Stimulated activated CD8-positive, alpha-beta memory T cell treated with anti-CD3 and anti-CD28 coated beads, Interleukin-4, amount 100 ng/mL, for 1 hour (primary cell): ENCODE measurements at places on chromosomes 16 and 17.

DNA sequence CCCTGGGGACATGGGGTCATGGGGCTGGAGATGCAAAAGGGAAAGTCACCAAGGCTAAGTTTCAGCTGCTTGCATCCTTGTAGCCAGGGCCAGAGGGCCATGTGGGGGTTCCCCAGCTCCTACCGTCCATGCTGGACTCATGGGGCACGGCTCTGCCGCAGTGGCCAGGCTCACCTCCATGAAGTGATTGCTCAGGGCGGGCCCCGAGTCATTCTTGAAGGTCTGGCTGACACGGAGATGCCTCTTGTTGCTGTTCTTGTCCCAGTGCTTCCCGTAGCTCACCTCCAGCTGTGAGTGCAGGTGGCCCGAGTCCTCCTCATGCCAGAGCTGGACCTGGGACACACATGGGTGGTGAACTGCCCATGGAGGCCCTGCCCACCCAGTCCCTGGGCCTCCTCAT, 114.5 kb downstream of the RMI2 start:
- no peak for DNase-seq

- DNase-seq, result no peak
Measured at GRCh38 chr16:67163164-67163998, 1.2 kb upstream of the HSF4 start.

DNA sequence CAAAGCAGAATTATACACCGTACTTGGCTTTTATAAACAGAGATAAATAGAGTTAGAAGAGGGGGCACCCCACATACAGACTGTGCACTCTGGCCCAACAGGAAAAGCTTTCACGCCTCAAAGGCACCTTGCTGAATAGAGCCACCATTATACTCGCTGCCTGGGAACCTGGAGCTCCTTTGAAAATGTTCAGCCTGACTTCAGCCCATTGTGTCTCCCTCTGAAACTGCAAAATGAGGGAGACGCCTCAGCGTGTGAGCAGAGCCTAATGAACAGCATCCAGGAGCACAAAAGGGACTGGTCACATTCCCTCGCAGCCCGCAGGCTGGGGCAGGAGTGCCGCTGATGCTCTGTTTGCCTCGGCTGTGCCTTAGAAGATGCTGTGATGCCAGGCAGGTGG, 46.3 kb downstream of the ABCC12 start:
- DNase-seq, result no peak

- DNase-seq, result no peak
Measured at GRCh38 chr16:49158029-49158642, 123.5 kb downstream of the CBLN1 start.

GRCh38 chr16:57761301-57761700, 25.7 kb downstream of the KATNB1 start:
- DNase-seq, result no peak

GRCh38 chr17:16939606-16940115, 32.3 kb downstream of the TNFRSF13B start:
- DNase-seq, result no peak

DNA sequence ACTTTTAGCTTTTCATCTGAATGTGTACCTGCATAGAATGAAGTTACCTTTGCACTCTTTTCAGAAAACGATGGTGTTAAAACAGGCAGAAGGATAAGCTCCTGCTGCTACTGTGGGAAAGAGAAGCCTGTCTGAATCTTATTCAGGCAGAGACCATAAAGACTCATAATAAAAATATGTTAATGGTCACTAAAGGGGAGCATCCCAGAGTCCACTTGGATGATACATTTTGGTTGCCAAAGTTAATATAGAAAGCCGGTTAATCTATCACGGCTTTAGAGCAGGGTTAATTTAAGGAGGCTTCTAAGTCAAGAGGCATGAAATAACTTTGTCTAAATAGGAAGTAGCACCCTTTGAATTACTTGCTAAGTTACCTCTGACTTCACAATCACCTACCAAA, 2.9 kb downstream of the MARCHF10 start:
- no peak for DNase-seq

GRCh38 chr17:78330570-78331224, 29.2 kb downstream of the SOCS3 start:
- no peak for DNase-seq

DNA sequence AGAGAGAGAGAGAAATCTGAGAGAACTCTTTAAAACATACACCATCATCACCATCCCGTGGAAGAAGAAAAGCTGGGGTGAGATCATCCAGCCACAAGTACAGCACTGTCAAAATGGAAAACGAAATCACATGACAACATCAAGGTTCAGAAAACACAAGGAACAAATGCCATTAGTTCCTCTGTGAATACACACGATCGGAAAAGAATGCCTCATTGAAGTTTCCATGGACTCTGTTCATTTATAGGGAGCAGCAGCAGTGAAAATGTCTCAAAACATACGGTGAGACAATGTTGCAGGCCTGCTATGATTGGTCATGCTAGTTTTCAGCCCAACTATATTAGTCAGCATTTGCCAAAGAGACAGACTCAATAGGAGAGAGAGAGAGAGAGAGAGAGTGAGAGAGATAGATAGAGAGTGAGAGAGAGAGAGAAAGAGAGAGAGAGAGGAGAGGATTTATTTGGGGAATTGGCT, 4.4 kb downstream of the CFAP97D1 start:
- DNase-seq, result no peak

- no peak for DNase-seq
Measured at GRCh38 chr17:78527345-78527744, 49.9 kb downstream of the DNAH17 start.

DNA sequence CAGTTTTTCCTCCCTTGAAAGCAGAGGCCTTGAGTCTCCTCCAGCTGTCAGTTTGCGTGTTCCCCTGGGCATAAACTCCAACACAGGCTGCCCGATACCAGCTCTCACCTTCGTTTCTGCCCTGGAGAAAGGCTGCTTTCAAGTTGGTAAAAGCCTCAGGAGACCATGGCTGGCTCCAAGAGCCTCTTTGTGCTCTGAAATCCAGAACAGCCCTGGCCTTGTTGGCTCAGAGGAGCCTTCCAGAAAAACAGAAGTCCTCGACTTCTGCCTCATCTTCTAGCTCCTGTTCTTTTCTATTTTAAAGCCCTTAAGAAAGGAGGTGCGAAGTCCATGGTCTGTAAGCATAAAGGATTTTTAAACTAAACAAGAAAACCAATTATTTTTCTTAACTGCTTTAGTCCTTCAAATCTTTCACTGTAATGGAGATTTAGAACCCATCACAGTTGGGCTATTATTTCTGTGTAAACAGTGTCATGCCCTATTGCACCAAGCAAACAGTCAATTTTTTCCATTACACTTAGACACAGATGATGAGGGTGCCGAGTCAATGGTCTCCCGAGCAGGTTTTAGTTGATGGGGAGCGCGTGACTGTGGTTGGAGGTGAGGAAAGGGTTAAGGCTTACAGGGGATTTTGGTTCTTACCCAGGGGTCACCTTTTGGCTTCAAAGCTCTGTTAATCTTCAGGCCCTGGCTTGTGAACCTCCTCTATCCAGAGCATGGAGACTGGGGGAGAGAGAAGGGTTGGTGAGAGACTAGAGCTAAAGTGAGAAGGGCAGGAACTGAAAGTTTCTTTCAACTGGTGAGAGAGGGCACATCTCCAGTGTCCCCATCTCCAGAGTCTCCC, 212.8 kb downstream of the MSI2 start:
- DNase-seq, result no peak
